WTC11 (cell line): ENCODE measurements at places on chromosomes 2 and 18.

DNA sequence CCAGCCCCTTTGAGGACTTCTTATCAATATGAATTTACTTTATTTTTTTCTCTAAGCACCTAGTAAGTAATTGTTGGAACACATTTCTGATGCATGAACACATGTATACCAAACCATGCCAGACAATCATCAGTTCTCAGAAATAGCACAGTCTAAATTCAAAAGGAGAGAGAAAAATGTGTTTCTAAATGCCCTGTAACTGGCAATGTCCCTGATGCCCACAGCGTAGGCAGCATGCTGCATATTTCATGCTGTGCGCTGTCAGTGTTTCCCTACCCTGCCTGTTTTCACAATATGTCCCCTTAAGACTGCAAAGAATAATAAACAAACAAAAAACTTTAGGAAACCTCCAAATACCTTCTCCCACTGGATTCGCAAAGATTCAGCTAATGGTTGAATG, 881.0 kb upstream of the CHAC2 start:
- no peak for DNase-seq

DNA sequence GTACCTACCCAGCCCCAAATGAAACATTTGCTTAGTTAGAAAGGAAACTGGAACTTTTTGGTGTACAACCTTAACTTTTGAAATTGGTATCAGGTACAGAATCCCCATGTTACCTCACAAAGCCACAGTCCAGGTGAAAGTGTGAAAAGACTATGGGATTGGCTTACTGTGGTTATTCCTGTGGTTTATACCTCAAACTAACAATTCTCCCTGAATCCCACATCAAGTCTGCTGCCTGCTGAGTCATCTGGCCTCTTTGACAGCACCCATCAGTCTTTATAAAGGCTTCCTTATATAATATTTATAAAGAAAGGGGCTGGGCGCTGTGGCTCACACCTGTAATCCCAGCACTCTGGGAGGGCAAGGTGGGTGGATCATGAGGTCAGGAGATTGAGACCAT, 164.6 kb downstream of the TMEM247 start:
- no peak for DNase-seq

GRCh38 chr2:197673606-197674005, 1.8 kb downstream of the RFTN2 start:
- DNase-seq, result no peak

GRCh38 chr2:163983911-163984310, 248.1 kb upstream of the FIGN start:
- DNase-seq, result no peak

GRCh38 chr2:218398437-218399390, 954 bp upstream of the CTDSP1 start:
- DNase-seq, result peak; percentile 42

- DNase-seq, result no peak
Observed at GRCh38 chr2:148022351-148022750, 1.5 kb downstream of the MBD5 start.

DNA sequence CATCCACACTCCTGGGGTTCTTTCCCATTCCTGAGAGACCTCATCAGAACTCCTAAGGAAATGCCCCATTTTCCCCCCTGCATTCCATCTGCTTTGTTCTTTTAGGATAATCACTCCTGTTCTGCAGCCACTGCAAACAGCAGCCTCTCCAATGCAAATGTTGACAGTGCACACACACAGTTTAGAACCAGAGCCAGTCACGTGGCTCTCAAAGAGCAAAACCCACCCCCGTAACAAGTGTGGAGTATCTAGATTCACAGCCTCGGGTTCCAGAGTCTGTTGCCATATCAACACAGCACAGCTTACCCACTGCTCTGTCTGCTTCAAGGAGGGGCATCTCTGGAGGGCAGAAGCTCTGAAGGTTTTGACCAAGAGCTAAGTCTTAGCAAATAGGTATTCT, 180.0 kb downstream of the NAPG start:
- no peak for DNase-seq

DNA sequence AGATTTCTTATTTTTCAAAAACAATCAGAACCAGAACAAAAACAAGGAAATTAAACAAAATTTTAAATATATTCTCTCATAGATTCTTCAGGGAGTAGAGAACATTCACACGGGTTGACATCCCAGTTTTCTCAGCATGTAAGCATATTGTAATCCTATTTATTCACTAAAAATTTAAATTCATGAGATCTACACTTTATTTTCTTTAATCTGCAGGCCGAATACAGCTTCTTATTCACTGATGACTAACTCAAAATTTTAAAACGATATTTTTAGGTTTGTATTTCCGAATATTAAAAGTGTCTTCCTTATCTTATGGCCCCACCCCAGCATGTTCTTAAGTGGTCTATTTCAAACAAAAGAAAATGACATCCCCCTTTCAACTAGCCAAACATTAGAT, 262.4 kb downstream of the MEIS1 start:
- DNase-seq, result no peak

- DNase-seq, result peak; percentile 36
Observed at GRCh38 chr2:74845217-74845751, 11.4 kb downstream of the HK2 start.

- no peak for DNase-seq
Observed at GRCh38 chr2:6454286-6454990, 411.3 kb downstream of the CMPK2 start.

GRCh38 chr2:173583196-173583595, 228.5 kb downstream of the CDCA7 start:
- DNase-seq, result no peak
